Activated naive CD4-positive, alpha-beta T cell (primary cell): ENCODE measurements at places on chromosomes 11 and 22.

GRCh38 chr11:65381716-65382032 lies 772 bp downstream of the SLC25A45 start:
- no peak for DNase-seq

GRCh38 chr22:22196018-22196533 lies 48.5 kb upstream of the VPREB1 start:
- no peak for DNase-seq

DNA sequence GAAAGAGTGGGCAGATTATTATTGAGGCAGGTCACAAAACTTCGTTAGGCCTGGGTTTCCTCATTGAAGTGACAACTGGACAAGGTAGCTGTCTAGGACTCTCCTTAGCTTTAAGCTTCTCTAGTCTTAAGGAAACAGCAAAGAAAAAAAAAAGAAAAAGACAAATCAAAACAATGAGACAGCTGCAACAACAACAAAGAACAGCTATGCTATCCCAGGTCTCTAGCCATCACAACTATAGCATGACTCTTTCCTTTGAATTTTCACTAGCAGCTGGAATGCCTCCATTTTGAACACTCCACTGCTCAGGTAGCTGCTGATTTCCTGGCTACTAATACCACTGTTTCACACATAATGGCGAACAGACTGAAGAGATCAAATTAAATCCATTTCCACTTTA lies 302.4 kb upstream of the SORL1-AS1 start:
- DNase-seq = no peak

GRCh38 chr11:47391711-47392432 lies 13.5 kb upstream of the SPI1 start:
- no peak for DNase-seq

GRCh38 chr11:111344032-111344431 lies 35.0 kb downstream of the POU2AF1 start:
- DNase-seq = no peak

- DNase-seq = no peak
Measured at GRCh38 chr11:130042093-130042591, 27.6 kb upstream of the APLP2 start.

DNA sequence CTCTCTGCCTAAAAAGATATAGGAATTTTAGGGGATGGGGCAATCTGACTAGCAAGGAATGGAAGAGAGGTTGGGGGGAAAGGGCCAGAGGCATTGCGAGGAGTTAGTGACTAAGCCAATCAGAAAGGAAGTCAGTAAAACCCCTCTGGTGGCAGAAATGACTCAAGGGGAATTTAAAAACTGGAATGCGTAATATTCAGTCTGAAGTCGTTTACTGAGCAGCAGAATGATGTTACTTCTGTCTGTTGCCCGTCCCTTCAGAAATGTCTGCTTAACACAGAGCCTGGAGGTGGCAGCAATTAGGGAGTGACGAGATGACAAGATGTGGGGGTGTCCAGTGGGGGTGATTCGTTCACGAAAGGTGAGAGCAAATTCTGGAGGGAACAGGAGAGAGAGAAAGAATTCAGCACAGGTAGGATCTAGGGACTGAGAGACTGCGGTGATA lies 107.7 kb upstream of the CLMP start:
- DNase-seq = no peak

DNA sequence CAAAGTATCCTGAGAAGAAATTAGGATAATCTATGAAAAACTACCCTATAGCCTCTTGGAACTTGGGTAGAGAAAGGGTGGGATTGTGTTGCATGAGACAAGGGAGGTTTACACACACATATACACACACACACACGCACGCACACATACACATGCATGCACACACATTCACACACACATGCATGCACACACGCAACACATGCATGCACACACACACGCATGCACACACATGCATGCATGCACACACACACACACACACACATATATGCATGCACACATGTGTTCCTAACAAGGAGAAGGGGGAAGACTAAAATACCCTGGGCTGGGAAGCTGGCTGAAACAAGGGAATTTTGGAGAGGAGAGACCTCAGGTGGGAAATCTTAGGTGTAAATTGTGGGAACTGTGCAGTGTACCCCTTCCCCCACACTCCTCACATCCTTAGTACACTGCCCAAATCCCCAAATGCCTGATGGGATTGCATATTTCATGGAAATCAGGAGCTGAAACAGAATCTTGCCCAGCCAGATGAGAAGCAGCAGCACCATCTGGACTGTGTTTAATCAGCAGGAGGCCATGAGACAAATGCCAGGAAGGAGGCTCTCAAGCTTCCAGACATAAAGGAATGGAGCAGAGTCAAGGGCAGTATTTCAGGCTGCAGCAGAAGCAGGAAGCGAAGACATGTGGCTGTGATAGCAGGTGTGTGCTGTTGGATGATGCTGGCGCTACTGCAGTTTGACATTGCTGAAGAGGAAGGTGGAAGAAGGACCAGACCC lies 14.6 kb upstream of the POLD3 start:
- no peak for DNase-seq

DNA sequence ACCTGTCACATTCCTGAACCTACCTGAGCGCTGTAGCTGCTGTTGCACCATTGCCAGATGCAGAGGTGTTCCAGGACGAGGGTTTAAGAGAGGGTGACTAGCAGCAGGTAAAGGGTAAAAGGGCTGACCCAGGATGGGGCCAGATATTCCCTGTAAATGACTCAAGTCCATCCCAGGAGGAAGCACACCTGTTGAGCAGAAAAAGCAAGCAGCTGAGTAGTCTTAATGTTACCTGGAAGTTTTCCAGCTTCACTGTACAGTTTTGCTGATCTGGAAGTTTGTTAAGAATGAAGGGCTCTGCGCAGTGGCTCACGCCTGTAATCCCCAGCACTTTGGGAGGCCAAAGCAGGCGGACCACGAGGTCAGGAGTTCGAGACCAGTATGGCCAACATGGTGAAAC lies 41.3 kb downstream of the DRG1 start:
- DNase-seq = no peak

DNA sequence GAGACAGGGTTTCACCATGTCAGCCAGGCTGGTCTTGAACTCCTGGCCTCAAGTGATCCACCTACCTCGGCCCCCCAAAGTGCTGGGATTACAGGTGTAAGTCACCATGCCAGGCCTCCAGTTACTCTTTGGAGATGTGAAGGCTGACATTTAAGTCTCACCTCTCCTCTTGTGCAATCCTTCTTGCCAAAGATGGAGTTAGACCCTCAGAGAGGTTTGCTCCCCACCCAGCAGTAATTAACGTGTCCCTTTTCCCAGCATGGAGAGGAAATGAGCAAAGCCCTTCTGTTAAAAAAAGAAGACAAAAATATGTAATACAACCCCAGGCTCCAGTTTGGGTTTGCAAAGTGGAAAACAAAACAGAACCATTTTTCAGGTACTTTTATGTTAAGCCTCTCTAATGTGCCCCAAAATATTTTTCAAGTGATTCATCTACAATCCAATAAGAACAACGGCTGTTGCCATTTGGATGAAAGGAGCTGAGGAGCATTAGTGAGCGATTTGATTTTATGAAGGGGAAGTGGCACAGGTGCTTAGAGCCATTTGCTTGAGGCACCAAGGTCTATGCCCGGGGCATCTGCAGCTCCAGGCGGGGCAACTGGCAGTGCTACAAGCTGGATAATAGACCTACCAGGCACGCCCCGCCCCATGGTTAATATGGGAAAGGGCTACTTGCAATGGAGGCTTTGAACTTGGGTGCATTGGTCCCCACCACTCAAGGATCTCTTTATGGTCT lies 57.2 kb downstream of the GRIK4 start:
- no peak for DNase-seq

DNA sequence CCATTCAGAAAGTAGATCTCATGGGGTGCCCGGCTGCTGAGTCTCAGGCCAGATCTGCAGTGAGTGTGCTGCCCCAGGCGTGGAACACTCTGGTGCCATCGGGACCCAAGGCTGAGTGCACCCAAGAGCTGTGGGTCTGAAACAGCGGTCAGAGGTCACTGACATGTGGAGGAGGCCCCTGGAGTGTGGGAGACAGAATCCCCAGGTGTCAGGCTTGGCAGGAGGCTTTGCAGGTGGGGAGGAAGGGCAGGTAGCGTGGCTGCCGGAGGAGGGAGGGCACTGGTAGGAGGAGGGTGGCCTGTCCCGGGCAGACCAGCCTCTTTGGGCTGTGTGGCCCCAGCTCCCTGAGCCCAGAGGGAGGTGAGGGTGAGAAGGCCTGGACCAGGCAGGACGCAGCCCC lies 31.7 kb upstream of the KRTAP5-6 start:
- no peak for DNase-seq

DNA sequence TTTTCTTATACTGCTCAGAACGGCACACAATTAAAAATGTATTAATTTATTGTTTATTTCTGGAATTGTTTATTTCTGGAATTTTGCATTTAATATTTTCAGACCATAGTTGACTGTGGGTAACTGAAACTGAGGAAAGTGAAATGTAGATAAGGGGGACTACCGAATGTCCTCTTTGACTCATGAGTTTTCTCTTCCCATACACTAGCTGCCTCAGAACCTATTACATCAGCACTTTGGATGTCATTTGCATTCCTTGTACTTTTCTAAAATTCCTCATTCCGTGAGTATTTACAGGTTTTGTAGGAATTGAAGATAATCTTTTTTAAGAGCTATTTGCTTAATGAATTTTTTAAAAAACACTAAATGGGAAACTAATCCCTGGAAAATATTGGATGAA lies 29.8 kb downstream of the ZC3H12C start:
- no peak for DNase-seq

GRCh38 chr11:4704054-4704789 lies at the start of gene MMP26:
MMP26 (plus strand) TSS chr11:4704784.
- DNase-seq = no peak

DNA sequence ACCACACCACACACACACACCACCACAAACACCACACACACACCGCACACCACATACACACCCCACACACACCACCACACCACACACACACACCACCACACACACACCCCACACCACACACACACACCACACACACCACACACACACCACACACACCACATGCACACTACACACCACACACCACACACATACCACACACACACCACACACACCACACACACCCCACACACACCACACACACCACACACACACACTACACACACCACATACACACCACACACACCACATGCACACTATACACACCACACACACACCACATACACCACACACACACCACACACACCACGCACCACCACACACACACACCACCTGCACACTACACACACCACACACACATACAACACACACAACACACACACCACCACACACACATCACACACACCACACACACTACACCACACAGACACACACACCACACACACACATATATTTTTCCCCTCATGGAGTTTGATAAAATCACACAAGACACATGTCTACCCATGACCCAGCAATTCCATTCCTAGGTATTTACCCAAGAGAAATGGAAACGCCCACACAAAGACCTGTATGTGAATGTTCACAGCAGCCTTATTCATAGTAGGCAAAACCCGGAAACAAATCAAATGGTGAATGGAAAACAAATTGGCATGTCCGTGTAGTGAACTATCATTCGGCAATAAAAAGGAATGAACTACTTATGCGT lies 14.3 kb downstream of the CD5 start:
- DNase-seq = no peak

GRCh38 chr11:125314276-125315078 lies 149.9 kb downstream of the PKNOX2 start:
- no peak for DNase-seq

- no peak for DNase-seq
Measured at GRCh38 chr22:33563220-33563964, 356.9 kb downstream of the LARGE1 start.

- no peak for DNase-seq
Measured at GRCh38 chr11:15818132-15818842, 538.1 kb downstream of the SOX6 start.

DNA sequence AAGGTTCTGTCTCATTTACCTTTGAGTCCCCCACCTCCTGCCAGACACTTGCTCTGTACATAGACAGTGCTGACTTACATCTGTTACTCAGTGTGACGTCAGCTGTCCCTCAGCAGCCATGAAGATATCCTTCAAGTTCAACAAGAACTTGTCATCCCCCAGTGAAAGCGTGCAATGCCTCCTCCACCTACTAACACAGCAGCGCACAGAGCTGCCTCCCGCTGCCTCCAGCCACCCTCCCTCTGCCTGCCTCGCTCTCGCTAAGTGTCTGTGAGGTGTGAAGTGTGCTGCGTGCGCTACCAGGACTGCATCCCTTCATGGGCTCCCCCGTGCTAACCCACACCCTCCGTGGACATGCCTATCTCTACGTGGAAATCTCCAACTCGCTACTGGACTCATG lies 621.4 kb downstream of the BRD1 start:
- DNase-seq = no peak

- no peak for DNase-seq
Measured at GRCh38 chr11:28153586-28153985, 45.4 kb downstream of the METTL15 start.

DNA sequence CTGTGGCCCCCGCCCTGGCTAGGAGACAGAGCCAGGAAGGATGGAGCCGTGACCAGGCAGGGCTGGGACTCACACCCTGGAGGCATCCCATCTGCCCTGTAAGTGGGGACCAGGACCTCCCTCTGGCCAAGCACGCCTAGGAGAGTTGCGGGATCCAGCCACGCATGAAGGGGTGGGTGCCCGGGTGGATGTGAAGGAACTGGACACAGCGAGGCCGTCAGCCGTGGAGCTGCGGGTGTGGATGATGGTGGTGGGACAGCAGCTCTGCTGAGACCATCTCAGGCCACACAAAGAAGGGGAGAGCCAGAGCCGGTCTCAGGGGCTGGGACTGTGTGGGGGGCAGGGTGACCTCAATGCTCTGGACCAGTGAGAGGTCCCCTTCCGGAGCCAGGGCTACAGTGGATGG lies 746.4 kb downstream of the BRD1 start:
- DNase-seq = no peak

DNA sequence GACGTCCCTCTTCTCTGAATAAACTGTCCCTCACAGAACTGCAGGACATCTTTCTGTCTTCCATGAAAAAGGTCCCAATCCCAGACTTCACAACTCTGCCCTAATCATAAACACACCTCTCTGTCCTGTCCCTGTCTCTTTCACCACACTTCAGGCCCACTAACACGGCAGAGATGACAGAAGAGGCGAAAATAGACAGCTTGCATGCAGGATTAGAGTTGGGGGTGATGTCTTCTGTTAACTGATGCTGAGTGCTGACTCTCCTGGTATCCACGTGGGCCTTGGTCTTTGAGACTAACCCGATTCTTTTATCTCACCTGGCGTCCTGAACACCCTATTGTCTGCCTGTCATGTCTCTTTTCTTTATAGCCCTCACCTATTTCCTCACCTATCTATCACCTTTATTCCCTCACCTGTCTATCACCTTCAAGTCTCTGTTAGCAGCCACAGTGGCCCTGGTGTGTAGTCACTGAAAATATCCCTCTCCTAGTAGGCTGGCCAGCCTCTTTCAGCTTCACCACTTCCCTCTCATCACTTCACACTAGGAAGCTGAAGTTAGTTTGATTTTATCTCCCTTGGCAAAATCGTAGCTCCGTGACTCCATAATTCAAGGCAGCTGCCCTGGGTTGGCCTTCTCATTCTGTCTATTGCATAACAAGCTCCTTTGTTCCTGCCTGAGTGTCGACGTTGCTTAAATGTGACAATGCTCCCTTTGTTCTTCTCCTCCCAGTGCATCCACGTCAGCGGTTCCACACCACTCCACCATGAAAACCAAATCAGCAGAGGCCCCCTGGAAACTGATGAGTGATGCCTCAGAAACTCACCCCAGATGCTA lies 30.6 kb upstream of the DRD2 start:
- DNase-seq = no peak
